ENCODE measurements at places on chromosomes 7 and 10.
A peak's percentile ranks its signal among the peaks of the same experiment; 100 is the strongest.

- no peak overlapping the region for H3K4me3 ChIP-seq
- H3K27ac ChIP-seq: no peak overlapping the region
- DNase-seq: no peak
- no peaks in the 10 kb centered on the region for H3K27me3 ChIP-seq
These were observed 5.2 kb downstream of the ADAP1 start for GRCh38 chr7:949021-949934.

GRCh38 chr10:124745673-124746072, 1.5 kb upstream of the FAM53B start:
- H3K4me3 ChIP-seq: no peak overlapping the region
- H3K4me1 ChIP-seq: peaks cover 27% of the 10 kb centered on the region
- H3K27ac ChIP-seq: no peak overlapping the region
- H3K36me3 ChIP-seq: no peaks in the 10 kb centered on the region
- no peaks in the 10 kb centered on the region for H3K27me3 ChIP-seq
- no peak for DNase-seq

DNA sequence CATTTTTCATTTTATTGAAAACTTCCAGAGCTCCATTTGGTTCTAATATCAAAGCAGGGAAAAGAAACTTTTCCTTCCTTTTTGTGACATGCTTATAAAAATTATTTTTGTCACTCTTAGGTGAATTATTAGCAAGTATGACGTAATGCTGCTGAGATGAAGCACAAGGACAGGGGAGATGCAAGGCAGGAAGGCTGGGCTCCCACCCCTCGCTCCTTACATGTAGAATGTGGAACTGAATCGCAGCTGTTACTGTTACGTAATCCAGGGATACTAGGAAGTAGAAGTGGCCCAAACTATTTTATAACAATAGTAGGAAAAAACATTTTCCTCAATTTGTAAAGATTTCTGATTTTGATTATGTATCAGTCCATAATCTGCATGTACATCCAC, 17.1 kb upstream of the GTPBP4 start:
- H3K27ac ChIP-seq: no peak overlapping the region
- no peaks in the 10 kb centered on the region for H3K27me3 ChIP-seq
- H3K4me1 ChIP-seq: no peaks in the 10 kb centered on the region
- no peak overlapping the region for H3K4me3 ChIP-seq
- no peak for DNase-seq
- H3K36me3 ChIP-seq: no peaks in the 10 kb centered on the region

GRCh38 chr7:19069842-19070241, 47.6 kb downstream of the TWIST1 start:
- no peak overlapping the region for H3K4me3 ChIP-seq
- no peak overlapping the region for H3K27ac ChIP-seq
- no peaks in the 10 kb centered on the region for H3K36me3 ChIP-seq
- H3K27me3 ChIP-seq: no peaks in the 10 kb centered on the region
- H3K4me1 ChIP-seq: no peaks in the 10 kb centered on the region

DNA sequence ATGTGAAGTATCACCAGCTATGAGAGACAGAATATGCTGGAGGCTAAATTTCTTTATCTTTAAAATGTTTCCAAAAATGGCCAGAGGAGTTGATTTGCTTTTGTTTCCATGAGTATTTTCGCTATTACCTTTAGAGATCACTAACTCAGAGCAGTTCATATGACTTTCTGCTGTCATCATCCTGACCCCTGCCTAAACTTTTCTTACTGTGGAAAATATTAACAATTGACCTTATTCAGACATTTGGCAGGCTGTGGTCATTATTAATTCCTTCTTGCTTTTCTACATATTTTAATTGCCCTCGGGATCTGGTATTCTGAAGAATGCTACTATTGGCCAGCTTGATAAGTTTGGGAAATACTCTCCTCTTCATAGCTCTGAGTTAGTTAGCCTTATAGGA, 156.5 kb downstream of the EXOC4 start:
- DNase-seq: no peak
- H3K27ac ChIP-seq: no peak overlapping the region
- no peak overlapping the region for H3K4me3 ChIP-seq
- H3K36me3 ChIP-seq: no peaks in the 10 kb centered on the region
- H3K4me1 ChIP-seq: no peaks in the 10 kb centered on the region
- H3K27me3 ChIP-seq: no peaks in the 10 kb centered on the region

GRCh38 chr7:32890793-32891042, 842 bp downstream of the KBTBD2 start:
- H3K4me3 ChIP-seq: peak overlapping the region; percentile 77
- no peak for DNase-seq
- no peaks in the 10 kb centered on the region for H3K36me3 ChIP-seq
- H3K27me3 ChIP-seq: no peaks in the 10 kb centered on the region
- peaks cover 27% of the 10 kb centered on the region for H3K4me1 ChIP-seq
